Muscle of back (tissue), 13 donors: ENCODE measurements at places on chromosomes 3 and 15. TPM values are rescaled to one million over a fixed set of nuclear protein-coding genes. Genes with fewer than 3 reads are reported as not detected.

GRCh38 chr15:89408372-89409183 lies 74.0 kb upstream of the POLG start:
- no peak for DNase-seq

DISP2 gene
- 1.6 TPM for polyA plus RNA-seq

DNA sequence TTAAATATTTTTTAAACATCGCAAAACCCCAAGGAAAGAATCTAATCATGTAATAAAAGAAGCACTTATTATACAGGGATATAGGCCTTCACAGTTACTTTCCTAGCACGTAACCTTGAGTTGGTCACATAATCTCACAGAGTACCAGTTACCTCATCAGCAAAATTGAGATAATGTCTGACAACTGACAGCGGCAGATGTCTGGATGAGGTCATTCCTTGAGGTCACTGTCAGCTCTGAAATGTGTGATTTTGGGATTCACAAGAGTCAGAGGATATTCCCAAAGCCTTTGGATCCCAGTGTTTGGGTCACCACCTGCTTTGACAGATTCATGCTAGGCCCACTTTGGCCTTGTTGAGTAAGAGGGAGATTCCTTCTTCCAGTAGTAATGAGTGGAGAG lies 151.4 kb upstream of the SEMA6D start:
- DNase-seq: no peak

- DNase-seq: no peak
Observed at GRCh38 chr3:114872588-114872987, 274.5 kb downstream of the ZBTB20 start.

DNA sequence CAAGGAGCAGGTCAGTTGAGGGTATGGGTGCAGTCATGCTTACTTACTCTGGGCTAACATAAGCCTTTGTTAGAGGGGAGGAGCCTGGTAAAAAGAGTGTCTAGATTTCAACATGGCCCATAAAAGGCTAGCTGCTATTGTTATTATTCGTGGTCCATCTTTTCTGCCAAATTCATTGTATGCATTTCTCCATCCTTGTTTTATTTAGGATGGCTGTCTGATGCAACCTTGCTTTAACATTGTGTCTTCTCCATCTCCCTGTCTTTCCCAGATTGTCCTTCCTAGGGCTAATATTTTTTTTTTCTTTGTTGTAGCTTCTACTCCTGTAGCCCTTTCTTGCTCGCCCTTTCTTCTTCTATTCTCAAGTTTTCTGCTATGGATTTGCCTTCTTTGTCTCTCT lies 12.6 kb downstream of the RBMS3 start:
- DNase-seq: no peak

MLF1 gene
- polyA plus RNA-seq: 45.0 TPM

DNA sequence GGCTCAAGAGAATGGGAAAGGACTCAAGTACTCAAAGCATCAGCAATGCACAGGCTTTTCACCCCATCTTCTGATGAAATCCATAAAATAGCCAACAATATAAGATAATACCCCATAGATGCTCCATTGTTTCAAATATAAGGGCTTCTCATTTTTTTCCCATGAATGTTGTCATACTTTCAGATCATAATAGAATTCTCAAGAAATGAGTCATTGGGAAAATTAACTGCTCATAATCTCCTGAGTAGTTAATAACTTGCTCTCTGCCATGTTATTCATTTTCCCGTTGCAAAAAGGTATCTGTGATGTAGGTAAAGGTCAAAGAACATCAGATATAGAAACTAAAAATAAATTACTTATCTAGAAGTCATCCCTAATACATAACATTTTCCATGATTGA lies 121.9 kb downstream of the NSUN3 start:
- no peak for DNase-seq
